Activated naive CD4-positive, alpha-beta T cell treated with anti-CD3 and anti-CD28 coated beads, Interleukin-2, amount 10 ng/mL, durations not matched to agents 7 days and 5 days (primary cell): ENCODE measurements at places on chromosomes 11 and 22.

GRCh38 chr11:73185680-73186293 lies 32.3 kb upstream of the P2RY2 start:
- DNase-seq, result no peak

DNA sequence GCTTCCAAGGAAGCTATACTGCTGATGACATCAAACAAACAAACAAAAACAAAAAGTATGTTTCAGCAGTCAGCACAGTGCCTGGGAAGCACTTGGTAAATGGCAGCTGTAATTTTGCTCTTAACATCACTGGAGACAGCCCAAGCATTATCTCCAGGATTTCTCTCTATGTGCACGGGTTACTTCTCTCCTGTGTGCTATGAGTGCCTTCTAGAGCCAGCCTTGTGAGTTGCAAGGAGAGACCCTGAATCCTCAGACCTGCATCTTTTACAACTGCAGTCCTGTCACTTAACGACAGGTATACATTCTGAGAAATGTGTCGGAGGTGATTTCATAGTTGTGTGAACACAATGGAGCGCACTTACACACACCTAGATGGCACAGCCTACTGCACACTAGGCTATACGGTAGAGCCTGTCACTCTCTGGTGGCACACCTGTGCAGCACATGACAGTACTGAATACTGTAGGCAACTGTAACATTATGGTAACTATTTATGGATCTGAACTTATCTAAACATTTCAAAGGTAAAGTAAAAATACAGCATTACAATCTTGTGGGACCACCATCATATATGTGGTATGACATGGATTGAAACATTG lies 662.5 kb upstream of the B3GAT1 start:
- no peak for DNase-seq

- no peak for DNase-seq
These were observed 39.0 kb downstream of the BMAL1 start for GRCh38 chr11:13316528-13316961.

GRCh38 chr11:20754933-20755332 lies 85.5 kb downstream of the NELL1 start:
- DNase-seq, result no peak

- DNase-seq, result no peak
These were observed 25.1 kb upstream of the GUCY1A2 start for GRCh38 chr11:107043242-107044006.

- no peak for DNase-seq
These were observed 437.5 kb downstream of the TBC1D22A start for GRCh38 chr22:47199979-47200272.

DNA sequence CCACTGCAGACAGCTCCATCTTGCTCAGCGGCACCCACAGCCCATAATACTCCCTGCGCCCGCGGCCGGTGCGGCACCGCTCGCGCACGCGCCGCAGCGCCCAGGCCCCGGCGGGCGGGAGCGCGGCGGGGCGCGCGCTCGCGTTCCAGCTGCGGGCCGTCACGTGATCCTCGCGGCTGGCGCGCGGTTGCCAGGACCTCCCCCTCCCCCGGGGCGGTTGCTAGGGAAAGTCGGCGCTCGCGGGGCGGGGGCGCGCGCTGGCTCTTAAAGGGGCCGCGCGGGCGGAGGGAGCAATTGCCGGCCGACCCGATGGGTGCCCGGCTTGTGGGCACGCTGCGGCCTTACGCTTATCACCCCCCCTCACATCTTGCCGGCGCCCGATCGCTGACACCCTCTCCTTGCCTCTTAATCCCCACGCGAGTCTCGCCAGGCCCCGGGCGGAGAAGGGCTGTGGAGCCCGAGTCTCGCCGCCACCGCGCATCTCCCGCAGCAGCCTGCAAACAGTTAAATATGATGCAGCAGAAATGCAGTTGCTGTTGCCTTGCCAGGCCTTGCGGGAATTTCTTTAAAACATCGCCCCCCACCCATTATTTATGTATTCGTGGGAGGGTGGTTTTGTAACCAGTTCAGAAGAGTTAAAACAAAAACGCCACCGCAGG lies at the start of gene CBX6:
CBX6 (minus strand) TSS at position 45 of the 659 bp plus-strand sequence; CDS start at position 19, 26 bp downstream.
- peak; percentile 94 for DNase-seq

GRCh38 chr11:13358596-13359270 lies 81.1 kb downstream of the BMAL1 start:
- DNase-seq, result no peak

DNA sequence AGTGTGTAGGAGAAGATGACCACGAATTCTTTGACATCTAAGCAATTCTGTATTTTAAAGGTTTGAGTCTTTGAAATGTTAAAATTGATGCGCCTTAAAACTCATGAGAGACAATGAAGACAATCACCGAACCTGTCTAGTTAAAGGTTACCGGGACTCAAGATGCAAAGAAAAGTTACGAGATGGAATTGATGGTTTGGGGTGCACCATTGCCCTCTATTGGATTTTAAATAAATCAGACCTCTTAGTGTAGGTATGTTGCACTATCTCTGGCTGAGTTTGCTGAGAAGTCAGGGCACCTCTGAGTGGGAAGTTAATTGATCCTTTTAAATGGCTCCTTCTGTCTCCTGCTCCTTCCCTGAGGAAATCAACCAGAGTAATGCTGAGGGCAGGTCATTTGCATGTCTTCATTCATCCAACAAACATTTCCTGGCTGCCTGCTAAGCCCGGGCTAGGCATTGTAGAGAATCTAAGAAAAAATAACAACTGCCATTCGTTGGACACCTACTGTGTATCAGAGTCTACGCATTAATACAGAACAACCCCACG lies 19.4 kb upstream of the TMA7B start:
- DNase-seq, result no peak

DNA sequence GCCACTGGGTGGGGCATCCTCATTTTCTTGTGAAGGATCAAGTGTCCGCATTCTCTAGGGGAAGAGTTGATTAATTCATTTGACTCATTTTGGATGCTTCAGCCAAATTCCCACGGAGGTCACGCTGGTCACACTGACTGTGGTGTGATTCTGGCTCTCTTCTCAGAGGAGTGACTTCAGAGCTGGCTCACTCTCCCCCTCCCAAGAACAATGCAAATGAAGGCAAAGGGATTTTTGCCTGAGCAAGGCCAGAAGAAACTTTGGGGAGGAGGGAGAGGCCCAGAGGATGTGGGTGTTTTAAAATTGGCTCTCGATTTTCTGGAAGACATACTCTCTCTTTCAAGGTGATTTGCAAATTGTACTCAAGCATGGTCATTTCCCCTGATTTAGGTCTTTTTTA lies 51.1 kb upstream of the LMO2 start:
- DNase-seq, result no peak

GRCh38 chr22:50008151-50009040 lies 4.2 kb downstream of the IL17REL start:
- DNase-seq, result no peak

DNA sequence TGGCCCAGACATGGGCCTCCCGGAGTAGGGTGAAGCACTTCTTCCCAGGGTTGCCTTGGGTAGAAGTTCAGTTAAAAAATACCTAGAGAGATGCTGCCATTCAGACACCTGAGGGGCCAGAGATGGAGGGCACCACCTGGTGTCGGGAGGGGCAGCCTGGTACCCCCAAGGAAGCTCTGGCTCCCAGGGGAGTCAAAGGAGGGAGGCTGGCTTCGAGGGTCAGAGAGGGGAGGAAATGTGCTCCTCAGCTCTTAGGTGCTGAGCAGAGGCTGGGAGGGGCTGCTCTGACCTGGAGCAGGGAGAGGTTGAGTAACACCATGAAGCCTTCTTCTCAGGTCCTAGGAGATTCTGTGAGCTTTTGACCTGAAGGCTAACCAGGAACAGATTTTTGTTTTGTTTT lies 1.1 kb downstream of the USP35 start:
- DNase-seq, result no peak

DNA sequence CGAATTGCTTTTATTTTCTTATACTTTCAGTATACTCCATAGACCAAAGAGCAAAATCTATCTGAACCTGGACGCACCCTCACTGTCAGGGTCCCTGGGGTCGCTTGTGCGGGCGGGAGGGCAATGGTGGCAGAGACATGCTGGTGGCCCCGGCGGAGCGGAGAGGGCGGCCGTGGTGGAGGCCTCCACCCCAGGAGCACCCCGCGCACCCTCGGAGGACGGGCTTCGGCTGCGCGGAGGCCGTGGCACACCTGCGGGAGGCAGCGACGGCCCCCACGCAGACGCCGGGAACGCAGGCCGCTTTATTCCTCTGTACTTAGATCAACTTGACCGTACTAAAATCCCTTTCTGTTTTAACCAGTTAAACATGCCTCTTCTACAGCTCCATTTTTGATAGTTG lies 1077.4 kb downstream of the BRD1 start:
- DNase-seq, result no peak

DNA sequence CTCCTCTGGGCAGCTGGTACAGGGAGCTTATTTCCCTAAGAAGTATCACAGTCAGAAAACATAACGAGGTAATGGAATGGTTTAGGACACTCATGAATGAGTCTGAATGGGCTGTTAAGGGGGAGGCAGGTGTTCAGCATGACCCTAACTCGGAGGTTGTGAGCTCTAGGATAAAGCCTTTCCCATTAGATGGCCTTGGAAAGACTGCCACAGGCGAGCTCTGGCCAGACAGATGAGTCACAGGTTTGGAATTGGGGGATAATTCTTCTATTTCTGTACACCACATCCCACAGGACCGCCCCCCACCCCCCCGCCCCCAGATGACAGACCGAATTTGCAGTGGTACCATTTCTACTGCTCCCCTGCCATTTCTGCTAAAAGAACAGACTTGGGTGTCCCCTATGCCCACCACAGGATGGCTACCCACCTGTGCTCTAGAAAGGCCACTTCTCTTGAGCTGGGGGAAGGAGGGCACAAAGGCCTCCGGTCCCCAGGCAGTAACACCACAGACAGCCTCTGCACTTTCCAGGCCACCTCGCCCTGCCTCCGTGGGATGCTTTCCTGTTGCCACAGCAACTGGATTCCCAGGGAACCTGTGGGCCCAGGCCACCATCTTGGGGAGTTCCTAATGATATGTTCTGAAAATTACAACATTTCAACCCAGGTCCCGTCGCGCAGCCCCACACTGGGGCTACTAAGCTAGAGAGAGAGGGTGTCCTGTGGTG lies 76.7 kb downstream of the TRIM29 start:
- DNase-seq, result no peak

- no peak for DNase-seq
These were observed 34.0 kb downstream of the IRAG1 start for GRCh38 chr11:10659339-10660216.

DNA sequence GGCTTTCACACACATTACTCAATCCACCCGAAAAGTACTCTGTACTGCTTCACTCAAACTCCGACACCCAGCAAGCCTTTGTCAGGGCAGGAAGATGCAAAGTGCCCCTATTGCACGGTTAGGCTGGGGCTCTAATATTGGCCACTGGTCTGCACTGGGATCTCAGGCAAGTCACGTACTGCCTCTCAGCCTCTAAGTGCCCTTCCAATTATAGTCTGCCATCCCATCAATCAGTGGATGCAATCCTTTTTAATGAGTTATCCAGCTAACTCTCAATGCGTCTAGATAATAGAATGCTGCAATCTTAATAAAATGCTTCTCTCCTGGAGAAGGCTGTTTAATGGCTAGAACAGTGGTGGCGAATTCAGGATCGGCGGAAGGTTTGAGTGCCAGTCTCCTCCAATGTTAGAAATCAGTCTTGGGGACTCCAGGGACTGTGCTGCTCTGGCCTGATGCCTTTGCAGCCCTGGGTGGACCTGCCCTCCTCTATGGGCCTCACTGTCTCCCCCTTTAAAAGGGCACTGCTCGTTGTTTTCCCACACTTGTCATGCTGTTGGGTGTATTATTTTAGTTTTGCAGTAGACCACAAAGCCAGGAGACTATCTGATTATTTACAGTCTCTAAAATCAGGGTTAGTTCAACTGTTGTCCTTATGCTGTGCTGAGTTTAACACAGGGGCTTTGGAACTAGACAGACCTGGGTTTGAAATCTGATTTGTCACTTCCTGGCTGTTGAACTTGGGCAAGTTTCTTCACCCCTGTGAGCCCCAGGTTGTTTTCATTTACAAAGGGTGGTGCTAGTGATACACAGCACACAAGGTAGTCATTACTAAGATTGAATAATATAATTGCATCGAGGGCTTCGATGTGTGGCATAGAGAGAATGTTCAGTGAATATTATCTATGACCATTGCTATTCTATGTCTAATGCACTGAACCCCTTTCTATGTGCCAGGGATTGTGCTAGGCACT lies 36.7 kb downstream of the CLMP start:
- no peak for DNase-seq

- no peak for DNase-seq
These were observed 189.6 kb downstream of the DSCAML1 start for GRCh38 chr11:117607449-117607848.

GRCh38 chr11:1829039-1829820 lies 5.6 kb upstream of the SYT8 start:
- no peak for DNase-seq

GRCh38 chr11:22522225-22522624 lies 103.4 kb downstream of the FANCF start:
- DNase-seq, result no peak

DNA sequence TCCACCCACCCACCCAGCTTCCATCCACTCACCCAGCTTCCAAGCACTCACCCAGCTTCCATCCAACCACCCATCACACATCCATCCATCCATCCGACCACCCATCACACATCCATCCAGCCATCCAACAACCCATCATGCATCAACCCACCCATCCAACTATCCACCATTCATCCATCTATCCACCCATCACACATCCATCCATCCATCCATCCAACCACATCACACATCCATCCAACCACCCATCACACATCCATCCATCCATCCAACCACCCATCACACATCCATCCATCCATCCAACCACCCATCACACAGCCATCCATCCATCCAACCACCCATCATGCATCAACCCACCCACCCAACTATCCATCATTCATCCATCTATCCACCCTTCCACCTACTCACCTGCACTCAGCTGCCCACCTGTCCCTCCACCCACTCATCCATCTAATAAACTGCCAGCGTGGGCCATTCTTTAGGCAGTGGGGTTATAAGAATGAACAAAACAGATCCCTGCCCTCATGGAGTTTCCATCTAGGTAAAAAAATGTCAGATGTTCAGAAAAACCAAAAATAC lies 88.2 kb downstream of the CELSR1 start:
- DNase-seq, result no peak

GRCh38 chr11:8242118-8242475 lies 21.6 kb downstream of the LMO1 start:
- no peak for DNase-seq

DNA sequence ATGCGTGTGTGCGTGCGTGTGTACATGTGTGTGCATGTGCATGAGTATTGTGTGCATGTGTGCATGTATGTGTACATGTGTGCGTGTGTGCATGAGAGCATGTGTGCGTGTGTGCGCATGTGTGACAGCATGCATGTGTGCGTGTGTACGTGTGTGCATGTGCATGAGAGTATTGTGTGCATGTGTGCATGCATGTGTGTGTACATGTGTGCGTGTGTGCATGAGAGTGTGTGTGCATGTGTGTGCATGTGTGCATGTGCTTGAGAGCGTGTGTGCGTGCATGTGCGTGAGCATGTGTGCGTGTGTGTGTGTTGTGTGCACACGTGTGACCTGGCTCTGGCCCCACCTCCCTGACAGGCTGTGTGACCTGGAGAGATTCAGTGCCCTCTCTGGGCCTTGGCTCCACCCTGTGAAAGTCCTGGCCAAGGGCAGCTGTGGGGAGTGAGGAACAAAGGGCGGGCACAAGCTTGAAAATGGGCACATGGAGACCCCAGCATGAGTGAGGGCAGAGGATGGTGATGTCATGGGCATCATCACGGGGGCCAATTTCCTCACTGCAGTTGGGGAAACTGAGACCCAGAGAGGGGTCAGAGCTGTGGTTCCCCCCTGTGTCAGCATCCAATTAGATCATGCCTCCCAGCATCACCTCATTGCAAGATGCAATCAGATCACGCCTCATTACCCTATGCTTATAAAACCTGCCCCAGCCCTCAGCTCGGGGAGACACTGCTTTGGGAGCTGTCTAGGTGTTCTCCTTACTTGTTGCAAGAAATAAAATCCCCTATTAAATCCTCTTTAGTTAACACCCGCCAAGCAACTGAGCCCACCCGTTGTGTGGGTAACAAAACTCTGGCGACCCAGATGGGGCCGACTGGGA lies 658 bp downstream of the ACY3 start:
- DNase-seq, result no peak
